ENCODE measurements at places on chromosomes 4 and X. TPM values are rescaled to one million over a fixed set of nuclear protein-coding genes. Genes with fewer than 3 reads are reported as not detected.
A peak's percentile ranks its signal among the peaks of the same experiment; 100 is the strongest.

The IDH3G gene
- 117 TPM for total RNA-seq

The BANK1 gene
- total RNA-seq, result 1.3 TPM

The ANXA3 gene
- total RNA-seq, result 4.6 TPM

The USP17L12 gene
- not detected for total RNA-seq

DNA sequence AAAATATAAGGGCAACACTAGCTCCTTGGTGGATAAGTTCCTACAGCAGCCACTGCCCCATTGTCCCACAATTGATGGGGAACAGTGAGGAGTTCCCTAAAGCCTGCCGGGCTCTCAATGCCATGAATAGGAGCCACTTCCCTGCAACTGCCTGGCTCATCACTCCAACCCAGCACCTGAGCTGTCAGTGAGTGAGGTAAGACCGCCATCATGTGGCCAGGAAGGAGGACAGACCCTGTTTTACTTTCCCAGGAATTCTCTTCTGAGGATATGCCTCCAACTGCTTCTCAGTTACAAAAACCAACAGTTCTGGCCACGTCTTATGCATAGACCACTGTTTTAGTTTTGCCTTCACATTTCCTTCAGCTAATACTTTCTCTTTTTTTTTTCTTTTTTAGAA is 45.5 kb downstream of the SRPX start:
- peak; percentile 4 for DNase-seq

DNA sequence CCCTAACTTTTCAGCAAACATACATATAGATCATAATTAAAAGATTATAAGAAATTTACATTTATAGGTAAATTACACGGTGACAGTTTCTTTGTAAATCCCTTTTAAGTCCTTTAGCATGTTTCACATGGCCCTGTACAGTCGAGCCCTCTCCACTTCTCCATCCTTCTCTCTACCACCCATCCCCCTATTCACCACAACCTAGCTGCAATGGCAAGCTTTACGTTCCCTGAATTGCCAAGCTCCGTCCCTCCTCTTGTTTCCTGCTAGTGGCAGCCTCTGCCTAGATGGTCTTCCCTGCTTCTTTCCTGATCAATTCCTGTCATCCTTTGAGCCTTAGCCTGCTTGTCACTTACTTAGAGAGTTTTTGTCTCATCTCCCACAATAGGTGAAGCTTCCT is 116.2 kb downstream of the TMA16 start:
- no peak for DNase-seq

DNA sequence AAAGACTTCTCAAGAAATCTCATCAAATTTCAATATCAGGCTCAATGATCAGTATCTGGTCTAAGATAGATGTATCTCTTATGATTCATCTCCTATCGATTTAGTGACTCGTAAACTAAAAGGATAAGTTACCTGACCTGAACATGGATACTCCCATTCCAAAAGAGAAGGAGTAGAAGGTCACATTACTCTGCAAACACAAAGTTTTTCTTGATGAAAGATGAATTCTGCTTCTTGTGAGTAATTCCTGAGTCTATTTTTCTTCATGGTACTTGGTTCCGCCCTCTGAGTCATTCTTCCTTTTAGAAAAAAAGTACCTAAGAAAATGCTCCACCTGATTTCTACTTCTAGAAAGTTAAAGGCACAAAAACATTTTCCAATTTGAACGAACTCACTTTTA is 223.1 kb upstream of the SLIT2 start:
- no peak for DNase-seq

DNA sequence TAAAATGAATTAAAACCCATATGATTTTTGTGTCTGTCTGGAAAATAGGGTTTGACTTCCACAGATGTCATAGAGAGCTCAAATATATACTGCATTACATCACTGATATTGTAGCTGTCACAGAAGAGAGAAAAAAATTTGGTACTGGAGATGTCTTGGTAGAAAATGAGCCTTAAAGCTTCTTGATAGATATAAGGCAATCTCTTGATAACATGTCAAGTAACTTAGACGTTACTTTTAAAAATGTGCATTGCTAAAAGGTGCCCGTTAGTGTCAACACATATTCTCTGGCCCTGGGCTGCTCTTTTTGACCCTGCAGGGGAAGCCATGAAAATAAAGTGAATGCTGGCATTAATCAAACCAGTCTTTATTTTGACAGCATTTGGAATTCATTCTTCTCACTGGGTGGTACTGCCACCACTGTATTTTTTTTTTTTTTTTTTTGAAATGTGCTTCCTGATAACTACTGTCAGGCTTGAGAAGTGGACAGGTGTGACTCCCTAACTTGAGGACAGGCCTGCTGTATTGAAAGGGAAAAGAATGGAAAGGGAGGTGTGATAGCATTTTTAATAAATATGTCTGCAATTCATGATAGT is 53.0 kb upstream of the RAPGEF2 start:
- no peak for DNase-seq

DNA sequence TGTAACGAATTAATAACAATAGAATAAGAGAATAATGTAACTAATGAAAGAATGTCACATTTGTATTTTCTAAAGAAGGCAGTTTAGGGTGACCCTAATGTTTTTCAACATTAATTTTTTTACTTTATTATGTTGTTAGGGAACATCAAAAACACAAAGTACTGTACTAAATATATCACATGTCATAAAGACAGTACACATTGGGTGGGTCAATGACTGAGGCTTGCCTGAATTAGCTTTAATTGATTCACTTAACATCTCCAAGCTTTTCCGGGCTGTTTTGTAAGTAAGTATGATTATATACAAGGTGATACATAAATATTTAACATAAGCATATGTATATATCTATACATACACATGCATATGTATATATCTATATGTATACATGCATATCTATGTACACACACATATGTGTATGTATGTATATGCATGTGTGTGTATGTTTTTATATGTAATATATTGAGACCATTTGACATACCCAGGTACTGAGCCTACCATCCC is 43.4 kb upstream of the KLF3 start:
- DNase-seq, result no peak

- no peak for DNase-seq
These were observed 343.5 kb upstream of the SFRP2 start for GRCh38 chr4:154132406-154132805.

Measured in hematopoietic multipotent progenitor cell (in vitro differentiated cells).